ENCODE measurements at places on chromosomes 1 and 21.

- no peak for DNase-seq
These were observed 1519.1 kb downstream of the BRINP3 start for GRCh38 chr1:188958461-188959115.

- DNase-seq: no peak
These were observed 119.4 kb upstream of the RRP15 start for GRCh38 chr1:218165701-218166114.

- DNase-seq: no peak
These were observed 172.0 kb upstream of the KIAA0040 start for GRCh38 chr1:175364424-175365076.

GRCh38 chr1:150985179-150985825, 3.2 kb downstream of the ANXA9 start:
- no peak for DNase-seq

GRCh38 chr1:99728494-99729235, 37.8 kb downstream of the FRRS1 start:
- no peak for DNase-seq

GRCh38 chr1:181643631-181644030, 160.3 kb downstream of the CACNA1E start:
- DNase-seq: no peak

DNA sequence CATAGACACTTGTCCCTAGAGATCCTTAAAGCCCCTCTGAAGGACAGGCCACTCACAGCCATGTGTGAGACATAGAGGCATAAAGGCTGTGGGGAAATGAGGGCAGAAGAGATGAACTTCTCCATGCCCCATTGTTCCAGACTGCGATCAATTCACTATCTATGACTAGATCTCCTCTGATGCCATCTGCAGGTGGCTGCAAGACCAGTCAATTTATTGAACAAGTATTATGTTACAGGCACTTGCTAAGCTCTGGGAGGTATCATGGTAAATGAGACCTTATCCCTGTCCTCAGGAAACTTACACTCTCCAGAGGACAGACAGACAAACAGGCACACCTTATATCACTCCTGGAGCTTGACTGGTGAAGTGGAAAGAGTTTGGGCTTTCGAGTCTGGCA, 22.9 kb downstream of the UBIAD1 start:
- DNase-seq: no peak

- no peak for DNase-seq
These were observed 154.1 kb upstream of the ETV3 start for GRCh38 chr1:157292302-157292701.

DNA sequence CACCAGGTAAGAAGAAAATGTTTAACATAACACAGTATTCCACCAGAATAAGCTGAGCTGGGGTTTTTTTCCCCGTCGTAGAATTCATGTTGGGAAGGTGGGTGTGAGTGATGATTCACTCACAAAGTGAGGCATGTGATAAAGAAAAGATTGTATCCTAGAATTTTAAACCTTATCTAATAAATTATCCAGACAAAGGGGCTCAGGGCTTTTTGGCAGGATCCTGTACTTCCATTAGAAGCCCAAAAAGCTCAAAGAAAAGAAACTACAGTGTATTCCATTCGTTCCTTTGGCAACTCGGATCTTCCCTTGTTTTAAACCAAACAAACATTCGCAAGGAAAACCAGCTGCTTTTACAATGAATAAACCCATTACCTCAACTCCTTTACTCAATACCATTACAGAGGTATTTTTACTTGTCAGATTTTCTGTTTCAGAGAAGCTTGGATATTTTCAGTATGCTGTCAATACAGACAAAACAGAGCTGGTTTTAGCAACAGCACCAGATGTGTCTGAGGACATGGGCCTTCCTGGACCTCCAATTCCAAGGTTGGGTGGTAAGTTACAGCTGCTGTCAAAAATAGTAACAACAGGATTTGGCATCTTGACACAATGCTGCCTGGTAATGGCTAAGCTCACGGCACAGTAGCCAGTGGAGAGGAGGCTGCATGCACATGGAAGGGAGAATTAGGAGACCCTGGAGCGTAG, 159.9 kb upstream of the RUNX1 start:
- no peak for DNase-seq

- DNase-seq: no peak
These were observed 5.3 kb downstream of the UHMK1 start for GRCh38 chr1:162502928-162503327.

- DNase-seq: peak; percentile 53
These were observed 9.6 kb upstream of the ADORA1 start for GRCh38 chr1:203117611-203118575.

DNA sequence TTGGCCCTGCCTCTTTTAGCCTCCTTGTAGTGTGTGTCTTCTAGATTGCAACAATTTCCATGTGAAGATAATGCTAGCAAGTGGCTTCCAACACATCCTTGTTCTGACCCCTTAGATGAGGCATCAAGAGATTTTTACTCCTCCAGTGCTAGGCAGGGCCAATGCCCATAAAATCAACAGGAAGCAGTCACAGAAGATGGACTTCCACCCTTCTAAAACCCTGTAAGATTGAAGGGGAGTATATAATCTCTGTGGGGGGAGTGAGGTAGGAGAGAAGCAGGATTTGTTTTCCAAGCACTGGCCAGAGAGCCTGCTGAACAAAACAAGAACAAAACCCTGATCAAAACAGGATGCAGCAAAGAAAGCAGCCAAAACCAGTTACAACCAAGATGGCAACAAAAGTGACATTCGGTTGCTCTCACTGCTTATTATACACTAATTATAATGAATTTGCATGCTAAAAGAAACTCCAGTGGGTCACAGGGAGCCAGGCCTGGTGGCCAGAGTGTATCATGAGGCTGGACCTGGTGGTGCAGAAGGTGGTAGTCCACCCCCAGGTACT, 12.1 kb downstream of the GON4L start:
- no peak for DNase-seq

- no peak for DNase-seq
These were observed 203.2 kb upstream of the SGIP1 start for GRCh38 chr1:66330722-66331141.

GRCh38 chr1:39268112-39268581, 63.7 kb downstream of the MACF1 start:
- peak; percentile 17 for DNase-seq

DNA sequence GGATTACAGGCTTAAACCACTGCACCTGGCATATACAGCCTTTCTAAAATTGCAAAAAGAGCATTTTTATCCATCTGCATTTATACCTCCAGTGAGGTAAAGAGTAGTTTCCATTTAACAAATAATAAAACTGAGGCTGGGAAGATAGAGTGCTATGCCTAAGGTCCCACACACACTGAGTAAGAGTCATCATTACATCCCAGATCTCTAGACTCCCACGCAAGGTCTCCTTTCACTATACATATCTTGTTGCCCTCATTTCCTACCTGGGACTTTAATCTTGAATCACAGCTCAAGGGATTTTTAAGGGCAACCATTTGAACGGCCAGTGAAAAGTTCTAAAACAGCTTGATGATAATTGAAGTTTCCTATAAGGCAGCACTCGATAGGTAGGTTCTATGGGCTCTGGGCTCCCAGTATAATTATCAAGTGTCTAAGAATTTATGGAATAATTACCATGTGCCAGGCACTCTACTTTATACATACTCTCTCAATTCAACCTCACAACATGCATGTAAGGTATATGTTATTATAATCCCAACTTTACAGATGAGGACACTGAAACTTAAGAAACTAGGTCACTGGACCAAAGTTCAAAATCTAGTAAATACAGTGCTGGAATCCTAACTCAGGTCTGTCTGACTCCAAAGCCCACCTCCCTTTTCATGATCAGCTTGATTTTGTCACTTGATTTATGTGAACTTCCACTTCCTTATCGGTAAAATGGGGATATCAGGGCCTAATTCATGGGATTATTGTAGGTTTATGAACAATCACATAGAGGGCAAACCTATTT, 23.3 kb upstream of the EPS15 start:
- no peak for DNase-seq

- DNase-seq: no peak
These were observed 56.2 kb downstream of the KLHDC7A start for GRCh38 chr1:18536915-18537314.

GRCh38 chr1:160094291-160094625, 4.2 kb downstream of the IGSF8 start:
- no peak for DNase-seq

DNA sequence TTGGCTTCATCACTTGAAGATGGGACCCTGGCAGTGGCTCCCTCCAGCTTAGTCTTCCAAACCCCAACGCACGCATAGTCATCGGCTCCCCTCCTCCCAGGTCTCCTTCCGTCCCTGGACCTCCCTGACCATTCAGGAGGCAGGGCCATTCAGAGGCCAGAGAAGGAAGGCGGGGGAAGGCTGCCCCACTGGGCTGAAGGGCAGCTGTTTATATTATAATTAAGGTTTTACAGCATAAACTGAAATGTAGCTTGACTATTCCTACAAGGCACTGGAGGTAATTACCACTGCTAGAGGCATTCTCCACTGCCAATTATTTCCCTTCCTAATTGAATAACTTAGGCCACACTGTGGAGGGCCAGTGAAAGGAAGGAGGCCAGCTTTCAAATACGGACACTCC, 170.6 kb upstream of the PROX1 start:
- DNase-seq: no peak

GRCh38 chr1:207030522-207031009, 2.0 kb downstream of the C1orf116 start:
- DNase-seq: no peak
